Activated CD4-positive, alpha-beta T cell treated with anti-CD3 and anti-CD28 coated beads, Interleukin-2, amount 50 U/mL, for 1 hour (primary cell): ENCODE measurements at places on chromosomes 12 and 14.

GRCh38 chr14:22420598-22421186 lies 168.3 kb downstream of the DAD1 start:
- no peak for DNase-seq

DNA sequence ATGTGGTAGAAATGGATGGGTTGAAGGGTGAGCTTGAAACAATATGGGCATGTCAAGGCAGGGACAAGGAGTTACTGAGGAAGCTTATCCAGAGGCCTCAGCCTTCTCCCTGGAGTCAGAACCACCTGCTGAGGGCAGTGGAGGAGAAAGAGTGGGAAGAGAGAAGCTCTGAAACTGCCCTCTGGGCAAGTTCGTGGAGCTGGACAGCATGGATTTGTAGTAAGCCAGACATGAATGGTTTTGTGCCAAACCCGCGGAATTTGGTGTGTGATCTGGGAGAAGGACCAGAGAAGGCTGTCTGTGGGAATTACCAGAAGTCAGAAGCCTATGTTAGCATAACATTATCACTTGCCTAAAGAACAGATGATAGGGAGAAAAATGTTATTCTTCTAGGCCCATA lies 164.8 kb downstream of the SLC41A2 start:
- DNase-seq, result no peak

GRCh38 chr12:2475984-2476383 lies 318.8 kb upstream of the FKBP4 start:
- DNase-seq, result no peak

GRCh38 chr14:93099196-93099595 lies 16.5 kb downstream of the ITPK1 start:
- DNase-seq, result no peak

GRCh38 chr12:16613199-16613598 lies 7.2 kb upstream of the LMO3 start:
- DNase-seq, result no peak

DNA sequence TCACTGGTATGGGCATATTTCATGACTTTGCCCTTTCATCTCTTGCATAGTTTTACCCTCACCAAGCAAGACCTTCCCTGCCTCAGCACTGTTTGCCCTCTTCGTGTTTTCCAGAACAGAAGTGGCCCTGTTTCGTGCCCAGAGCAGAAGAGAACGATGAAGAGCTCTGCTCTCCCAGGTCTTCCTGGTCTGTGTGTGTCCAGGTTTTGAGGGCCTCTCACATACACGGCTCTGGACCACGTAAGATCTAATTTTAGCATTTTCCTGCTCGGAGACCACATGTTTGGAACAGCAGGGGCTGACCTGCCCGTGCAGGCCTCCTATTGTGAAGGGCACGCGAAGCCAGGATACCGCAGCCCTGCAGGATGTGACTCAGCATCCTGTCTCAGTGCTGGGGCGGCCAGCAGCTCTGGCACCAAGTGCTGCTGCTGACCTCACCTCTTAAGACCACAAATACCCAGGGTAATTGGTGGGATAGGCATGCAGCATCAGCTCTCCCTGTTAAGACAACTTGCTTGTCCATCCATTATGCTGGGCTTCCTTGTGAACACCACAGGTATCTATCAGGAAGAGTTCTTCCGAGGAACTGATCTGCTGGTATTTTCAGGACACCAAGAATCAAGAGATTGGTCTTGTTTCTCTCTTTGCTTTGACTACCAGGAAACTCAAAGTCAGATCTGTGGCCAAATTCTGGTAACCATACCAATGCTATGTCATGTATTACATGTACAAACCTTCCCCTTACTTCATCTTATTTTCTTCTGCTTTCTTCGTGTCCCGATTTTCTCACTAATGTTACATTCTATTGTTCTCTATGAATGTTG lies 19.0 kb downstream of the SSH1 start:
- DNase-seq, result peak; percentile 47

GRCh38 chr14:35234012-35234805 lies 58.0 kb upstream of the PSMA6 start:
- no peak for DNase-seq

DNA sequence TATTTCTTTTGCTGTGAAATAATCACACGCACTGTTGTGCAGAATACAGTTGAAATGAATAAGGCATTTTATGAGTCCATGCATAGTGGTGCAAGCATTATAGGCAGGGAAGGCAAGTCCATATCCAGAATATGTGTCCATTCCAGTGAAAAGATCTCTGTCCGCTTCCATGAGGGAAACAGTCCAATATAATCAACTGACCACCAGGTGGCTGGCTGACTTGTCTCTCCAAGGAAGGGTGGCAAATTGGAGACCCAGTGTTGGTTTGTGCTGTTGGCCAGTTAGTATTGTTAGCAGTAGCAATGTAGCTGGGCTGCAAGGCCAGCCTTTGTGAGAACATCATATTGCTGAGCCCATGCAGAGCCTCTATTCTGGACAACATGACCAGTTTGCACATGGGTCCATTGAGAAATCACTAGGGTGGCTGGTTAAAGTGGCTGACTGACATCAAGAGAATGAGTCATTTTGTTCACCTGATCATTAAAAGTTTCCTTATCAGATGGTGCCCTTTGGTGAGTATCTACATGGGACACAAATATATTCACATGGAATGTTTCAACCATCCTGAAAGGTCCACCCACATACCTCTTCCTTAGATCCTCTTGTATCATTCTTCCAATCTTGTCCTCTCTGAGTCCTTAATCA lies 17.3 kb upstream of the YAF2 start:
- no peak for DNase-seq

- no peak for DNase-seq
Observed at GRCh38 chr12:120242275-120242799, 23.2 kb downstream of the PXN start.

GRCh38 chr14:55938249-55938791 lies 179.9 kb upstream of the PELI2 start:
- no peak for DNase-seq

DNA sequence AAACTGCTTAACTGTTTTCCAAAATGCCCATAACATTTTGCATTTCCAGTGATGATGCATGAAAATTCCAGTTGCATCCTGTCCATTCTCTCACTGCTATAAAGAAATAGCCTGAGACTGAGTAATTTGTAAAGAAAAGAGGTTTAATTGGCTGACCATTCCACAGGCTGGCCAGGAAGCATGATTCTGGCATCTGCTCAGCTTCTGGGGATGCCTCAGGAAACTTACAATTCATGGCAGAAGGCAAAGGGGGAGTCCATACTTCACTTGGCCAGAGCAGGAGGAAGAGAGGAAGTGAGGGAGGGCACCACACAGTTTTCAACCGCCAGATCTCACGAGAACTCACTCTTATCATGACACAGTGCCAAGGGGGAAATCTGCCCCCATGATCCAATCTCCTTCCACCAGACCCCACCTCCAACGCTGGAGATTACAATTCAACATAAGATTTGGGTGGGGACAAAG lies 18.2 kb upstream of the CLEC2D start:
- no peak for DNase-seq

GRCh38 chr14:61266436-61266835 lies 14.7 kb downstream of the TMEM30B start:
- no peak for DNase-seq

DNA sequence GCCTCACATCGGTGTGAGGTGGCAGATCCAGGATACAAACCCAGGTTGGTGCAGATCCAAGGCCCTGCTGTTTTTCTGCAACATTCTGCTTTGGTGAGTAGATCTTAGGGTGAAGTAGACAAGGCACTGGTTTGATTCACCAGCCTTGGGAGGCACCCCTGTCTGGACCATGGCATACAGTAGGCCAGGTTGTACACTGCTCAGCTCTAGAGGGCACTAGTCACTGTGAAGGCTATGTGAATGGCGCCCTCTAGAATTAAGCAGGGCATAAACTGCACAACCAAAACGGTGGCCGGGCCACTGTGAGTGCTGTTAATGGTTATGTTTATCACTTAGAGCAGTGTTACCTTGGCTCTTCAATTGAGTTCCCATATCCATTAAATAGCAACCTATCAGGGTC lies 280.6 kb upstream of the PWP1 start:
- DNase-seq, result peak; percentile 6

DNA sequence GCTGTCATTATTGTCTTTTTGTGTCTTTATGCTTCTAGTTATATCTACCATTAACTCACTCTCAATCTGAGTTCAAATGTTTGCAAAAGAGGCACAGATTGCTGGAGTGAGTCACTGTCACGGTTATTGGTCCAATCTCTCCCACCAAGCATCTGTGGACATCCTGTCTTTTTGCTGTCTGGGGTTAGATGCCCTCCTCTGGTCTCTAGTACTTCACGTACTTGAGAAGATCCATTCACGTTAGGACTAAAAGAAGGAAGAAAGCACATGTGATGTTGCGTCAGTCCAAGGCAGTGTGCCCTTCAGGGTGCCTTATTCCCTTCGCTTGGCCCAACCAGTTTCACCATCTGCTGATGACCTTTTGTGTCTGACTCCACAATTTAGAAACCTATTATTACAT lies 72.3 kb upstream of the STXBP6 start:
- DNase-seq, result no peak

DNA sequence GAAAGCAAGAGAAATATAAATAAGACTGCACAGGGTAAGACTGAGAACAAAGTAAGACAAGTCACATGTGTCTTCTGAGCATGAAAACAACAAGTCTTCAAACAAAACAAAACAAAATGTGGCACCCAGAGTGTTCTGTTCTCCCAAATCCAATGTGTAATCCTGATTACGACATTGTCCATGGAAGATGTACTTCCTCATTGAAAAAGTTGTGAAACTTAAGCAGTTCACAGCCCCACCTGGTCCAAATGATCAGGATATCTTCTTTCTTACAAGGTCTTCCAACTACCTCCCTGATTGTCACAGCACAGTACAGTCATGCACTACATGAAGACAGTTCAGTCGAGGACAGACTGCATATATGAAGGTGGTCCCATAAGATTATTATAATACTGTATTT lies 23.3 kb upstream of the NEK9 start:
- no peak for DNase-seq

DNA sequence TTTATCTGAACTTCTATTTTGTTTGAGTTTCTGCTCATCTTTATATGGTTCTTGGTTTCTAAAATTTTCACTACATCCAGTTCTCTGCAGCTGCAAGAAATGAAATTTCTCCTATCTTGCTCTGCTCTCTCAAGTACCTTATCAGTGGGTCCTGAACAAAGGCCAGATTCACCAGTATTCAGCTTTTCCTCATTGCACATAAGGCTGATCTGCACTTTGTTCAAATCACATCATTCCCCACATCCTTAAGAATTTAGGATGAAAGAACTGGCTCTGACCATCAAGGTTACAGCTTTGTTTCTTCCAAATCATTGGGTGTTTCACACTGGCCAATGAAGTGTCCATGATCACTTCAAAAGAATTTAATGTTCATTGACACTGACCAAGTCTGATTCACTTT lies 211.4 kb downstream of the GRIN2B start:
- no peak for DNase-seq

- no peak for DNase-seq
Observed at GRCh38 chr12:52380271-52380694, 5.2 kb downstream of the KRT84 start.

DNA sequence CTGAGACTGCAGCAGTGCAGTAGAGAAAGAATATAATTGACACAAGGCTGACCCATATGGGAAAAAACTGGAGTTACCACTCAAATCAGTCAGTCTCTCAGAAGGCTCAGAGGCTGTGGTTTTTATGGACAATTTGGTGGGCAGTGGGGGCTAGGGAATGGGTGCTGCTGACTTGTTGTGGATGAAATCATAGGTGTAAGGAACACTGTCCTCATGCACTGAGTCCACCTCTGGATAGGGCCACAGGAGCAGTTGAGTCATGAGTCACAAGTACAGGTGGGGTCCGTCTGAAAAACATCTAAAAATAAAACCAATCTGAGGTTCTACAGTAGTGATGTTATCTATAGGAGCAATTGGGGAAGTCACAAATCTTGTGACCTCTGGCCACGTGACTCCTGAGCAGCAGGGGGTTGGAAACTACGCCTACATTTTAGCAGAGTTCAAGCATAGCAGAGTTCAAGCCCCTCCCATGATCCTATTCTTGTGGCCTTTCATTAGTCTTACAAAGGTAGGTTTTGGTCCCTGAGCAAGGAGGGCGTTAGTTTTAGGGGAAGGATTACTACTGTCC lies 18.1 kb upstream of the SGPP1 start:
- no peak for DNase-seq

GRCh38 chr12:9319842-9320173 lies 111.6 kb upstream of the PZP start:
- no peak for DNase-seq

DNA sequence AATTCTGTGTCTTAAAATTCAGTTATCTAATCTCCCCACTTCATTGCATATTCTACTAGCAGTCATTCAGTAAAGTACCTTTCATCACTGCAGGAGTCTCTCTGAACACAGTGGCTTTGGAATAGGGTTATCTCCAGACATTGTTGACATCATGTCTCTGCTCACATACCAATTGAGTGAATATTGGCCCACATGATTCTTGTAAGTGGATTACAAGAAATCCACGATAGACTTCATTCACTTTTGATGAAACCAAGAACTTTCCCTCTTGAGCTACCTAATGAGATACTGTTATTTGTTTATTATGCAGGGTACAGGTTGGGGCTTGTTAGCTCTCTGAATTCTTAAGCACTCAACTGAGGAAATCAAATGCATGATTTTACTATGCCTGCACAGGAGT lies 284.9 kb downstream of the RAD51B start:
- DNase-seq, result no peak

DNA sequence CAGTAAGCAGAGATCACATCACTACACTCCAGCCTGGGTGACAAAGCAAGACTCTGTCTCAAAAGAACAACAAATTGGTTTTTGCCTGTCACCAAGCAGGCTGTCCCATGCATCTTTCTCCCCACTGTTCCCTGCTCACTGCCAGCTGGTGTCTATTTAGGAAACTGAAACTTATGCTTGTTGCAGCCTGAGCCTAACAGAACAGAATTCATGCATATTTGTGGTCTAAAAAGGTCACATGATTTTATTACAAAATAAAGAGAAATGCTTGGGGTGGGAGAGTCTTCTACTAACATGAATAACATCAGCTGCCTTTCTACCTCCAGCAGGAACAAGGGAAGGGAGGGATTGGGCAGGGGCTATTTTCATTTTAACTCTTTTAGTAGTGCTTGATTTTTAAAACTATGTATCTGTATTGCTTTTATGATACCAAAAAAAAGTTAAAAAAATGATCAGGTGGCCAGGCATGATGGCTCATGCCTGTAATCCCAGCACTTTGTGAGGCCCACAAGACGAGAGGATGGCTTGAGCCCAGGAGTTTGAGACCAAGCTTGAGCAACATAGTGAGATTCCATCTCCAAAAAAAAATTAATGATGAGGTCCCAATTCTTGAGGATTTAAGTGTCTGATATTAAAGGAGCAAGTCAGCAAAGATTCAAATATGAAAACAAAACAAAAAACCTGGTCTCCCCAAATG lies 923 bp downstream of the STAT2 start:
- no peak for DNase-seq

- no peak for DNase-seq
Observed at GRCh38 chr14:42023452-42023851, 416.8 kb downstream of the LRFN5 start.
